Fibroblast of upper back skin (primary cell): ENCODE measurements at places on chromosomes 6 and 20.

- DNase-seq: no peak
These were observed 709.9 kb downstream of the TFAP2A start for GRCh38 chr6:9704989-9705388.

DNA sequence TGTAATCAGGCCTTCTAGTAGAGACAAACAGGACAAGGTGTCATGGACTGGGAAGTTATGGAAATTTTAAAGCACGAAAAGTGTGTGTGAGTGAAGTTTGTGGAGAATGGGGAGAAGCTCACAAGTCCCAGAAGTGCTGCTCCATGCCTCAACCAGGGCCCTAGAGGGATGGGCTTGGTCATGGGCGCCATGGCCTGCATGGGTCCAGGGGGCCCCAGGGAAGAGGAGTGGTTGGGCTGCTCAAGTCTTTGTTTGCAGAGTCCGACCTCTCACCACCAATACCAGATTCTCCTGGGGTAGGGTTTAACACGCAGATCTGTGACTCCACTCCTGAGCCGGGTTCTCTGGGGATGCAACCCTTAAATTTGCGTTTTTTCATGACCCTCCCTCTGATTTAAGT lies 88.4 kb downstream of the FAM120B start:
- DNase-seq: no peak

GRCh38 chr6:36508532-36508931 lies 38.7 kb downstream of the STK38 start:
- DNase-seq: no peak

DNA sequence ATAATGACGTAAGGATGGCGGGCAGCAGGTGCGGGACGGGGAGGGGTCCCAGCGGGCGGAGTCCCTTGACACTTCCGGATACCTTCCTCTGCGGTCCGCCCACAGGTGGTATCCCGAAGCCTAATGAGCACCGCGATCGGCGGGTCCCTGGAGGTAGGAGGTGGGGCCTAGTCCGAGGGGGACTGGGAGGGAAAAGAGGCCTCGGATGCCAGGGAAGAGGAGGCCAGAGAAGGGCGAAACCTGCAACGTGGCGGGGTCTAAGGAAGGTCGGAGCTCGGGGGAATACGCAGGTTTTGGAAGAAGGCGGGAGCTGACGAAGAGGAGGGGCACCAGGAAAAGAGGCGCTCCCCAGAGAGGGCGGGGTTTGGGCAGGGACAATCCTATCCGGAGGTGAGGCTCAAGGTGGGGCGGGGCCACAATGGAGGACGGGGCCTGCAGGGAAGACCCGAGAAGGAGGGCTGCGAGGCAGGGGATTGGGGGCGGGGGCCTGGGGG lies 3.7 kb downstream of the PRSS16 start:
- peak; percentile 39 for DNase-seq

DNA sequence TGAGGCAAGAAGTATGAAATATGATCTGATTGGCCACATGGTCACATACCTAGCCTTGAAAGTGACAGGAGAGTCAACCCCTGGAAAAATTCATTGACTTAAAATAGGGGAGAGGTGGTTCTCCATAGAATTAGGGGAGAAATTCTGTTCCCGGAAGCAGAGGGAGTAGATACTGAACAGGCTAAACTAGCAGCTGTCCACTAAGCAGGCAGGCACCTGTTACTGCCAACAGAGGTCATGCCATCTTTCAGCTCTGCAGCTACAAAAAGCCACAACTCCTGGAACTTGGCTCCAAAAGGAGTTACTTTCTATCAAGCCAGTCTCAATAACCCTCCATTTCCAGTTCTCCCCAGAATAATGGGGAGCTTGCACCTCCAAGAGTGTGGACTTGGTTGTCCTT lies 352.5 kb downstream of the MAFB start:
- DNase-seq: no peak

DNA sequence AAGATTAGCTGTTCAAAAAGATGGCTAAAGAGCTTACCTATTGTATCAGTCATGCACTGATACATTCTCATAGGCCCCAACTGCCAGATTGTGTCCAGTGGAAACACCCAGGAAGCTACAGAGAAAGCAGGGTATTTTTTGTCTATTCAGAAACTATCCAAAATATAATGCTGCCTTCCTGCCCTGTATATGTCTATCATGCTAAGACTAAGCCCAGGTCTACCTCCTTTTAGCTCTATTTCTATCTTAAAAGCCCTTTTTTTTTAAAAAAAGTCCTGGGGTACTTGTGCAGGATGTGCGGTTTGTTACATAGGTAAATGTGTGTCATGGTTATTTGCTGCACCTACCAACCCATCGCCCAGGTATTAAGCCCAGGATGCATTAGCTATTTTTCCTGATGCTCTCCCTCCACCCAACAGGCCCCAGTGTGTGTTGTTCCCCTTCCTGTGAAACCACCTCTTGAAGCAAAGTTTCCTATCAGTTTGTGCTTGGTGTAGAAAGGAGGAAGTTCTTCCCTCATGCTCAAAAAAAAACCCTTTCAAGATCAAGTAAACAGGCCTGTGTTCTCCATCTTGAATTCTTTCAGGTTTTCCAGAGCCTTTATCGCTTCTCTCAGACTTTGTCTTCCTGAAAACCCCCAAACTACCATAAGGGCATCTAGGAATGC lies 514 bp downstream of the DEFB129 start:
- DNase-seq: no peak

GRCh38 chr6:143410859-143411270 lies 39.6 kb downstream of the ADAT2 start:
- peak; percentile 68 for DNase-seq

DNA sequence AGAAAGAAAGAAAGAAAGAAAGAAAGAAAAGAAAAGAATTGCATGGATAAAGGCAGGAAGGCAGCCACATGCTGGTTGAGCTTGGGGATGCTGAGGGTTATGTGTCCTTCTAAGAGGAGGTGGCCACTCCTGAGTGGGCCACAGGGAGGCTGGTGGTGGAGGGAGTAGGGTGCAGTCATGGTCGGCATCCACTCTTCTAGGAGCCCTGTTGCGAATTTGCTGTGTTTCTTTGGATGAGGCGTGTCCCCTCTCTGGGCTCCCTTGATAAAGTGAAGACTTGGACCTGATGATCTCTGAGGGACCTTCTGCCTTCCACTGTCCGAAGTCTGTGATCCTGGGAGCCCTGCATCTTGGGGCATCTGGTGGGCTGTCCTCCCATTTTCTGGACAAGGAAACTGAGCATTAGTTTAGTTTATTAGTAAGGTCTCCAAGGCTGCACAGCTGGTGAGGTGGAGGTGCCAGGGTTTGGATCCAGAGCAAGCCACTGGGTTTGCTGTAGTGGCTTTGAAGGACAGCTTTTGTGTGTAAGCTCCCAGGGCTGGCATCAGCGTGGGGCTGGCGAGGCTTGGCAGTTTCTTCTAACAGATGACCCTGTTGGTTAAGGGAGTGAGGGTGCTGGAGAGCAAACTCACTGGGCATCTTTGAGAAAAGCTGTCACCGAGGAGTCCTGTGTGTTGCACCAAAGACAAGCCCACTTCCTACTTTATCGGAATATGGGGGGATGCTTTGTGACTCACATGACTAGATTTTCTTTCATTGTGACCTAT lies 4.3 kb downstream of the DLGAP4 start:
- DNase-seq: no peak
